Activated CD4-positive, alpha-beta T cell treated with anti-CD3 and anti-CD28 coated beads, Interleukin-2, amount 10 ng/mL, durations not matched to agents 24 days and 14 days (primary cell): ENCODE measurements at places on chromosomes 12 and 14.

- DNase-seq, result no peak
Observed at GRCh38 chr12:28223858-28224257, 33.6 kb downstream of the CCDC91 start.

DNA sequence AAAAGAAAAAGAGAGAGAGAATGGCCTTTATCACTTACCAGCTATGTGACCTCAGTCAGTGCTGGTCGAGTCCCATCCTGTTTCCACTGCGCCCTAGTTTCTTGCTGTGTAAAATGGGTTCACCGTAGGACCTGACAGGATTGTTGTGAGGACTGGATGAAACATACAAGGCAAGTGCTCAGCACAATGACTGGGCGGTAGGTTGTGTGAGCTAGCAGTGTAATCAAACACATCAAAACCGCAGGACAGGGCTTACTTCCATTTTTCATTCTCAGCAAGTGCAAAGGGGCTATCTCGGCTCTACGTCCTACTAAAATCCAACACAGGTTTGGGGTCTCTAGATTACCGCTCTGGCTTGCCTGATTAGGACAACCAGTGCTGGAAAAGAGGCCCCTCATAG, 36.4 kb upstream of the ATXN2 start:
- no peak for DNase-seq

DNA sequence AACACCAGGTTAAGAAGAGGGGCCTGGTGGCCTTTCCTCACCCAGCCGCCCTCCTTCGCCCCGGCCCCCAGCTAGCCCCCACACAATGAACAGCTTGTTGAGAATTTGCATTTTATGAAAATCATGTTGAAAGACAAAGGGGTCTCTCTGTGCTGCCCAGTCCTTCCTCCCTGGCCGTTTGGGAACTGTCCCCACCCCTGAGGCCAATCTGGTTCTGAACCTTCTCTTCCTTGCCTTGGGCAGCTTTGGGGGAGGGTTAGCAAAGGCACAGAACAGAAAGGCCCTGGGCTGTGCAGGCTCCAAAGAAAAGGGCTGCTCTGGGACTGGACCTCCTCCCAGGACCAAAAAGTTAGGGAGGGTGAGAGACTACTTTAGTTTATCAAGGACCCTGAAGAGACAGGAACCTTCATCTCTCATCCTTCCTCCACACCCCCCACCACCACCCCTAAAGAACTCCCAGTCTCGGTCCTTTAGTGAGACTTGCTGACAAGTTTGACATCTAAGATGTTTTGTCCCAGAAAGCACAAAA, 1.3 kb downstream of the TAMALIN start:
- no peak for DNase-seq

DNA sequence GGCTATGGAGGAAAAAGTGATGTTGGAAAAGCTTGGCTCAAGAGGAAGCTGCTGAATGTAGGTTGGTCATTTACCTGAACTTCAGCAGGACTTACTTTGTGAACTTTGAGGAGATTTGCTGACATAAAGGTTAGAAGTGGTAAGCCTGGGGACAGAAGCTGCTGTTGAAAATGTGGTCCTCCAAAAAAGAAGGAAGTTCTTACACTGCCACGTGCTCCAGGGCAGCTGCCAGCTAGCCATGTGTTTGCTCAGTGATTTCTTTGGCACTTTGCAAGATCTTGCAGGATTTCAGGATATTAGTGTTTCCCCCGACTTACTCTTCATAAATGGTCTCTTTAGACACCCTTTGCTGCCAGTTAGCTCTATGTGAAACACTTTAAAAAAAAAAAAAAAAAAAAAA, 14.8 kb upstream of the DYRK2 start:
- no peak for DNase-seq

DNA sequence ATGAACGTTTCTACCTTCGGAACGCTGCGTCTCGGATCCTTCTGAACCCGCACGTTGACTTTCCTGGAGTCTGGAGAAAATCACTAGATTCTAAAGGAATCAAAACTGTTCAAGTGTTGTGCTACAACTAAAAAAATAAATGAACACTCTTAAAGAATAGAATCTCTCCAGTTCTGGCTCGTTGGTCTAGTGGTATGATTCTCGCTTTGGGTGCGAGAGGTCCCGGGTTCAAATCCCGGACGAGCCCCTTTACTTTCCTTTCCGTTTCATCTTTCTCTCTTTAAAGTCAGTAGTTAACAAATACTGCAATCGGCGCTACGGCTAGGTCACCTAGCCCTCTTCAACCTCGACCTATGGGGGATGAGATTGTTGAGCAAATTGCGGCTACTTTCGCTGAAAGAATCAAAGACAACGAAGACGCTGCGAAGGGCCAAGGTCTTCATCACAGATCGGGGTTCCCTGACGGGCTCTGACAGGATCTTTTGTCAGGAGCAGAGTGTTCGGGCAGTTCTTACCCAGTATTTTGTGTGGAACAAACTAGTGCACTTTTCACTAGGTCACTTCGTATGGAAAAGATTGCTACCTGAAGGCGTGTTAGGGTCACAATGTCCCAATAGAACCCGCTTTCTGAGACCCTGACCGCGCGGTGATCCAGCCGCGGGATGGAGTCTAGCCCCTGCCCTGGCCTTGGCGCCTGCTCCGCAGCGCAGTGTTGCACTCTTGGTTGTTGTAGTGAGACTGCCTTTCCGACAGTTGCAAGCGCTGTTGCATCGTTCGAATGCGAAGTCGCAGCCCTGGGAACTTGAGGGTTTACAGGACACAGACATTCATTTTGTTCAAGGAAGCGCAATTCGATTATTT, 8.4 kb downstream of the OR6S1 start:
- peak; percentile 89 for DNase-seq

GRCh38 chr14:37172024-37172869, at the start of gene SLC25A21:
TSS of gene SLC25A21 (minus strand) at chr14:37172606.
- DNase-seq, result no peak
